ENCODE measurements at places on chromosomes 3 and 15.

DNA sequence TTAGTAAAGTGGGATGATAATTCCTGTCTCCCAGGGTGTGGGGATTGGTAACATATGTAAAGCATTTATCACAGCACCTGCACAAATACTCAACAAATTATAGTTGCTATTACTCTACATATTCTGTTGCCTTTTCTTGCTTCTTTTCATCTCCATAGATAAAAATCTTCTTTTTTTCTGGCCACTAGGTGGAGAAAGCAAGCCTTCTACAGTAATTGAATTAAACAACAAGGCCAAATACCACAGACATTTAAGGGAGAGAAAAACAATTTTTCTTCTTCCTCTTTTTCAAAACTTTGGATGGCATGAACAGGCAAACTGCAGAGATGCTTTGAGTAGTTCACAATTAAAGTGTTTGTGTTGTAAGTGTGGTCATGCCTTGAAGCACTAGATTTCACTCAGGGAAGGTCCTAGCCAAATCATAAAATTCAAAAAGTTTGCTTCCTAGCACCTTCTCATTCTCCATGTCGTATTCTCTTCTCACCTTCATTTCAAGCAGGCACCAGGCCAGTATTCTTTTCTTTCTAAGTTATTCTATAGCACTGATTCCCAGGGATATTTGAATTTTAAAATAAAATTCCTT, 493.4 kb upstream of the TGFBR2 start:
- no peak for DNase-seq

DNA sequence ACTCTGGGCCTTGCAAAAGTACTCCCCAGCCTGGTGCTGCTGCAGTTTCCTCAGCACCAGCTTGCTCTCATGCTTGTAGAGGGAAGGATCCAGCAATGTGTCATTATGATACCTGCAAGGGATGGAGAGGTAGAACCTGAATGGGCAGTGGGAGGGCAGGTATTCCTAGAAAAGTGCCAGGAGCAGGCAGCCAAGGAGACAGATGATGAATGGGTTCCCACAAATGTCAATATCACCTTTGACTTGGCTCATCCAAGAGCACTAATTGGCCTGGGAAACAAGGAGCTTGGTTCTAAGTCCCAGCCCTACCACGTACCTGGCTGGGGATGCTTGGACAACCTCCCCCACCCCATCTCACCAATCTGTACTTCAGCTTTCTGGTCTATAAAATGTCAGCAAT, 9.4 kb downstream of the CILP start:
- DNase-seq = no peak

DNA sequence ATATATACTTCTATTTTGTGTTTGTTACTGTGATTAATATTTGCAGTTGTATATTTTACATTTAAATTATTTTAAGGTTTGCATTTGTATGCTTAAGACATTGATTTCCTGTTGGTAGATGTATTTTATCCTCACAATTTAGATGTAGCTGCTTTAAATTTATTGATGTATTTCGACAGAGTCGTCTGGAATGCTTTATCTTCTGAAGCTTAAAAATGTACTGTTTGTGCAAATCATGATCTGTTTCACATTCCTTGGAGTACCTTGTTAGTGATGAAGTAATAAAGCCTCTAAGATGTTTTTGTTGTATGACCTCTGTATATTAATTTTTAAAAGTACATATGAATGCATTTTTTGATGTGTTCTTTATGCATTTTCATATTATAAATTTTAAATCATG, 1.9 kb downstream of the CHD2 start:
- DNase-seq = no peak

DNA sequence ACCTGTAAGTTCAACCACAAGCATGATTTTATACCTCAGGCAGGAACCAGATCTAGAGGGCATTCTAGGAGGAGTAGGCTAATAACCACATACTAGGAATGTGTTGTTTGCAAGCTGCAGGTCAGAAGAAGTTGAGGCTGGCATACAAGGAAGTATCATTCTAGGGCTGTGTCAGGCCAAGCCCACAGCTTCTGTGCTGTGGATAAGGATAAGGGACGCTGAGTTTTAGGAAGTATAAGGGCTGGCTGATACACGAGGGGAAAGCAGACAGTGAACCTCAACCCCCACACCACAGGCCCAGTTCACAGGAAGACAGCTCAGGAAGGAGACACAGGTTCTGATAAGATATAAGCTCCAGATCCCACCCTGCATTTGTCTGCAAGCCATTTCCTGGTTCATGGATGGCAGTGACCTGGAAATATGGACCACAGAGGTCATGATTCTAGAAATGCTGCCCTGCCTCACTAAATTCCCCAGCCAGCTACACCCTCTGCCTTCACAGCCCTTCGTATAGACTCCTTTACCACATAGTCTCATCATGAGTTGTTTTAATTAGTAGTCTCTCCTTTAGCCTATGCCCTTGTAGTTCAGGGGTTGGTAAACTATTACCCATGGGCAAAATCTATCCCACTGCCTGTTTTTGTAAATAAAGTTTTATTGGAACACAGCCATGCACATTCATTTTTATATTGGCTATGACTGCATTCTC, 260.7 kb downstream of the OPA1 start:
- no peak for DNase-seq

DNA sequence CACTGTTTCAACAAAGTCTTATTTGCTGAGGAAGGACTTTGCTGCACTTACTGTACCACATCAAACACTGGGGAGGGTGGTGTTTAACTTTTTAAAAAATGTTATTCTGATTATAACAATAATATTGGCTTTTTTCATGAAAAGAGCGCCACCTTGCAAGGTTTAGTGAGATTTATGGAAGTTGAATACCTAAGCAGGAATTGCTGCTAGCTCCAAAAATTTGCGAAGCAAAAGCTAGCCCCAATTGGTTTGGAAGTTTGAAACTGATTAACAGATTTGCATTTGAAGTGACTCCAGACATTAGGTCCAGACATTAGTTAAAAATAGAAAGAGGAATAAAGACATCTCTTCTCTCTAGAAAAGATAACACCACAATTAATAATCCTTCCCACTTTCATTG, 6.7 kb downstream of the ZIC1 start:
- no peak for DNase-seq

GRCh38 chr15:96586901-96587300, 256.4 kb downstream of the NR2F2 start:
- DNase-seq = no peak

DNA sequence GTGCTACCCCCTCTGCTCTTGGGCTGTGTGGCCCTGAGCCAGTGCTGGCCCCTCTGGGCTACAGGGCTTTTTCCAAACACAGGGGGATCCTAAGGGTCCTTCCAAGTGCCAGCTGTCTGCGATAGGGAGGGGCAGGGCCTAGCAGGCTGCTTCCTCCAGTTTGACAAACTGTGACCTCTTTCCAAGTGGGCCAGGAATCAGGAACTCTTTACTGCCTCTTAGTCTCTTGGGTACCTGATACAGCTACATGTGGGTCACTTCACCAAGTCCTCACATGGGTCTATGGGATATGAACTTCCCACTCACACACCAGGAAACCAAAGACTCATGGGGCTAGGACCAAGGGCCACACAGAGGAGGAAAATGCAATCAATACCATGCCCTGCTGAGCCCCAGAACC, 25.4 kb downstream of the SEC61A1 start:
- no peak for DNase-seq

DNA sequence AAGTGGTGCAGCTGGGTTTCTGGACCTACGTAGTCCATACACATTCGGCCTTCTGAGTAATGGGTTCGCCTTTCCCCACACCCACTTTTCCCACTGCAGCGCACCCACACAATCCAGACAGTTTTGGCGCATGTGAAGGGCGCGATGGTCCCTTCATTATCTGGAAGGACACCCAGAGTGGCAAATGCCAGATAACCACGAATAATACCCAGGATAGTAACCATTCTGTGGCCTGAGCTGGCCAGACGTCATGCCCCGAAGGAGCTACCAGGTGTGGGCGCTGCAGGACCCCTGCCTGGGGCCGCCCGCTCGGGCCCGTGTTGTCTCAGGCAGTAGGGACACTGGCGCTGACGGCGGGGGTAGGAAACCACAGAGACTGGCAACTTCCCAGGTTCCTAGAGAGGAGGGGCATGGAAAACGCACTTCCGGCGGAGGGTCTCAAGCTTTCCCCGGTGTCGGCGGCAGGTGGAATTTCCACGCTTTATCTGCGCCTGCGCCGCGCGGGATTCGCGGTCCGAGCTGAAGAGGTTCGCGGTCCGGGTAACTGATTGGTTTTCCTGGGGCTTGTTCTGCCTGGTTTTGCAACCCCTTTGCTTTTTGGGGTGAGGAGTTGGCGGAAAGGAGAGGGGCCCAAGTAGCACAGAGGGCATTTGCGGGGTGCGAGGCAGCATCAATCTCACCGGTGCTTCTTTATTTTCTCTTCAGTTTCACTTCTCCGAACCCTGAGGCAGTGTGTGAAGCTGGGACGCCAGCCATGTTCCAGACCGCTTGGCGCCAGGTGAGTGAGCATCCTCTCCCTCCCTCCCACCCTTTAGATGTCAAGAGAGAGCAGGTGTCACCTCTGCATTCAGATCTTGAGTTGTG, at the start of gene ZNF620:
TSS of gene ZNF620 (plus strand) at position 441 of the 864 bp plus-strand sequence. CDS start at position 755, 314 bp downstream.
- peak; percentile 56 for DNase-seq

- no peak for DNase-seq
Observed at GRCh38 chr3:195178124-195178910, 92.6 kb downstream of the XXYLT1 start.

DNA sequence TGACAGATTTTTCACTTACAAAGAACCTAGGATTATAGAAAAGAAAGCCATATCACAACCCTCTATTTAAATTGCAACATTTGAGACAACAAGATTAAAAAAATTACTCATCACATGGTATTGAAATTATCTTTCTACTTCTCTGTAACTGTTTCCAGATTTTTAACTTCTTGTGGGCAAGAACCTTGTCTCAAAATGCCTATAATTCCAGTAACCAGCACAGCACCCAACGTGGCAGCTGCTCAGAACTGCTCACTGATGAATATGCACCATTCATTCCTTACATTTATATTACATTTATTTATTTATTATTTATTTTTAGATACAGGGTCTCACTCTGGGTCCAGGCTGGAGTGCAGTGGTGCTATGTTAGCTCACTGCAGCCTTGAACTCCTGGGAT, 216.1 kb downstream of the THRB start:
- DNase-seq = no peak

DNA sequence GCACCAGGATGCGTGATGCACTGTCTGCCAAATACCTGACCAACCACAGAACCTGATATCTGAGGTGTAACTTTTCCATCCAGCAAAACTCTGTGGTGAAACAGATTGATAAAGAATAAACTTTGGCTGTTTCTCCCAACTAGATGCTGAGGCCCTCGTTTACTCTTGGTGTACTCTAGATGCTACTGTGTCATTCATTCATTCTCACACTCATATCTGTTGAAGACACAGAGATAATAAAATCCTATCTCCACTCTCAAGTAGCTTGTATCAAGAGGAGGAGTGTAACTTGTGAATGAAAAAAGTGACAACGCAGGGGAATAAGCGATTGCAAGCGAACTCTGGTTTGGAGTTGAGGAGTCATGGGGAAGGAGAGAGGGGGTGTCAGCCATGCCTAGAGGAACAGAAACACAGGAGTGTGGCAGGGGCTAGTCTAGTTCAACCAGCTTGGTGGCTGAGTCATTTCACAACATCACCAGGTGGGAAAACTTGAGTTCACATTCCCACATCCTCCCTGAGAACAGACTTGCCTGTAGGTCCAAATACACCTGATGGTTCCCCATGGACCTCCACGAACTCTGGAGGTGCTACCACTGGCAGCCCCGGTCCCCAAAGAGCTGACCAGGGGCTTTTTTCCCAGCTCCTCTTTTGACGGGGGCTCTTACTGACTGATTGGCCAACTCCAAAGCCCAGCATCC, 73.3 kb upstream of the SNRK start:
- no peak for DNase-seq

DNA sequence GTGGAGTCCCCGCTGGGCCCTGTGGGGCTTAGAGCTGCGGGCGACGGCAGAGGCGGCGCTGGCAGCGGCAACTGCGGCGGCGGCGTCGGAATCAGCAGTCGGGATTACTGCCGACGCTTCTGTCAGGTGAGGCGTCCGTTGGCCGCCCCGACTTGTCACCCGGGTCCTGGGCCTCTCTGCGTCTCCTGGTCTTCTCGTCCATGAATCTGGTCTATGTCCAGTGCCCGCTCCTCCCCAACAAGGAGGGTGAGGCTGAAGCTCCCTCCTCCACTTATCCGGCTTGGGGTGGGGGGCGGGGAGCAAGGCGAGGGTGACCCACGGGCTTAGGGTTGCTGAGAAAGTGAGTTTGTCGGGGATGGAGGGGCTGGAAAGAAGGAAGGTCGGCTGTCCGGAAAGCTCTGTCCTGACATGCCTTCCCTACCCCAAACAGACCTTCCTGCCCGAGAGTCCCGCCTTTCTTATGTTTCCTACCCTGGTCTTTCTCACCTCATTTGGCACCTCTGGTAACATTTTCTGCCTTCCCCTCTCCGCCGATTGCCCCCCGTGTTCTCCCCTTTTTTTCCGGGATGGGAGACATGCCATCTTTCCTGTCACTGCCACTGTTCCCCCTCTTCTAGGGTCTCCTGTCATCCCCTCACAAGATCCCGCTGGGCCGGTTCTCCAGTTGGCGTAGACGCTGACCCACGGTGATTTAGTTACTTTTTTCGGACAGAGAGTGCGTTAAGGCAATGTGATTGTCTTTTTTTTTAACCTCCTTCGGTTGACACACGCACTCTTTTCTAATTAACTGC, 520 bp downstream of the ZNF654 start:
- DNase-seq = no peak

- DNase-seq = no peak
Observed at GRCh38 chr3:129911261-129911861, 17.9 kb upstream of the TMCC1 start.

- DNase-seq = no peak
Observed at GRCh38 chr15:48632651-48633050, 12.9 kb downstream of the FBN1 start.

DNA sequence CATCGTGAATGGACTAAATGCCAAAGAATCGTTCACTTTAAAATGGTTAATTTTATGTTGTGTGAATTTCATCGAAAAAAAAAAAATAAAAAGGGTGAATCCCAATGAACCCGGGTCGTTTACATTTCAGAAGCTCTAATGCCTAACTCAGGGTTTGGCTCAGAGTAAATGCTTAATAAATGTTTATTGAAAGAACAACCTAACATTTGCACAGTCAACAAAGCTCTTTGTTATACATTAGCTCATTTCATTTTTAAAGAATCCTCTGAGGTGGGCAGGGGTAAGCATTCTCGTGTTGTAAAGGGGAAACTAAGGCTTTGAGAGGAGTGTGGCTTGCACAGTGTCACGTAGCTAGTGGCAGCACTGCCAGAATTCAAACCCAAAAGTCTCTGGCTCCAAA, 109.5 kb downstream of the RPLP1 start:
- DNase-seq = no peak

DNA sequence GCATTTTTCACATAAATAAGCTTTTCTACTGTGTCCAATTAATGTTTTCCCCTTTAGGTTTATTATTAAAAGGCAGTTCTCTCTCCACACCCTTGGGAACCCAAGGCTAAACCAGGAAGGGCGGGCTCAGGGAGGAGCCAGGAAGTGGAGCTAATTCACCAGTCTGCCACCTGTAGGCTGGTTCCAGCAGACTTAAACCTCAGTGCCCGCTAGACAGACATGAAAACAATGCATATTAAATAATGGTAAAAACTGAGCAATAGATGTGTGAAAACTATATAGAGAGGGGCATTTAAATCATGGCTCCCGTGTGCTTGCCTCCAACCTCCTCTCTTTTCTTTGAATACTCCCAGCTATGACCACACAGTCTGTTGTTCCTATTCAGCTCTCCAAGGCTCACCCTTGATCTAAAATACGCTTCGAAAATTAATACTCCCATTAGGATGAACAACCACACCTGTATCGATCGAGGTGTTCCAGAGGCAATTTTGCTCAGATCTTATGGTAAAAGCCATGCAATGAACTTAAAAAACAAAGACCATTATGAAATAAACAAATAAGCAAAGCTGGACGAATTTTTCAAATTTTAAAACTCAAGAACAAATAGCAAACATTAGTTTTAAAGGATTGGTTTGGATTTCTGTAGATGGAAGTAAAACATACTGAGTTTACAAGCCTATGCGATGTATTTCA, 253.3 kb downstream of the TJP1 start:
- DNase-seq = no peak

Data from stimulated activated CD4-positive, alpha-beta T cell treated with anti-CD3 and anti-CD28 coated beads, Interleukin-2, amount 100 ng/mL, for 24 hours (primary cell).